ENCODE measurements at places on chromosomes 16 and 17.

GRCh38 chr16:78288888-78289287 lies 189.4 kb downstream of the WWOX start:
- no peak for DNase-seq

- peak; percentile 80 for DNase-seq
These were observed at the start of gene CTCF for GRCh38 chr16:67562526-67562917. Gene CTCF (plus strand): TSS chr16:67562526. CDS start chr16:67610833, 48,307 bp downstream.

DNA sequence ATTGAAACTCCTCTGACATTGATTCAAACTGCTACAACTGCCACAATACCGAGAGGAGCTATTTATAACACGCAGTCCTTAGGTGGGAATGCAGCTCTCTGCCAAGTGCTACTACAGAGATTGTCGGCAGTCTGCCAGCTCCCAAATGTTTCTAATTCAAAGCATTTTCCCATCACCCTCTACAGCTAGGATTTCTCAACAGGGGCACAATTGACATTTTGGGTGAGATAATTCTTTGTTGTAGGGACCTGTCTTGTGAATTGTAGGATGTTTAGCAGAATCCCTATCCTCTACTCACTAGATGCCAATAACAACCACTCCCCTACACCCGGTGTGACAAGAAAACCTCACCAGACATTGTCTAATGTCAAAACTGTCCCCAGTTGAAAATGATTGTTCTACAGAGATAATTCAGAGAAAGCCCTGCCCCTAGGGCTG lies 7.8 kb upstream of the N4BP1 start:
- no peak for DNase-seq

DNA sequence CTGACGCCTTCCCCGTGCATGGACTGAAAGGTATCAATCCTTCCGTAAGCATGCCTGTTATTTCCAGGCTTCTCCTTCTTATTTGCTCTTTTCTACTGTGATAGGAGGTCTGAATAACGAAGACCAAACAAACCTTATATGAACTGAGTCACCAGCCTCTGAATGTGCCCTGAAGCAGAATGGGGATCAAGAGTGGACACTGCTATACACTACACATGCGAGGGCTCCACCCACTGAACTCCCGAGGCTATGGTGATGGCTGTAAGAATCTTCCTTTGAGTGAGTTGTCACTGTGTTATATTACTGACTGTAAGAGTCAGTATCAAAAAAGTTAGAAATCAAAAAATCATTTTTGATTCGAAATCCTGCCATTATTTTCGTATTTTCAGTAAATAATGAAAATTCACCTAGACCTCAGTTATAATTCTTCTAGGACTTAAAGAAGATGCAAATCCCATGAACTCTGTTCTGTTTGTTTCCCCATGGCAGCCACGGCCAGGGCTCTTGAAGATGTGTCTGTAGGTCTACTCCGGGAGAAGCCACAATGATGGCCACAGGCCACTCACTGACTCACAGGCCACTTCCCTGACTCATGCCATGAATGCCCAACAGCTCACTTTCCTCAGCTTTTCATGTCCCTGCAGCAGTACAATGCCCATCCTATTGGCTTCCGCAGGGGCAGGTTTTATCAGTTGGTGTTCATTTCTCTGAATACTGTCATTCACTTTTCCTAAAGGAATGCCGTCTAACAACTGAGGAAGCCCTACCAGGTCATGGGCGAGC lies 54.7 kb downstream of the ZZEF1 start:
- DNase-seq = no peak

DNA sequence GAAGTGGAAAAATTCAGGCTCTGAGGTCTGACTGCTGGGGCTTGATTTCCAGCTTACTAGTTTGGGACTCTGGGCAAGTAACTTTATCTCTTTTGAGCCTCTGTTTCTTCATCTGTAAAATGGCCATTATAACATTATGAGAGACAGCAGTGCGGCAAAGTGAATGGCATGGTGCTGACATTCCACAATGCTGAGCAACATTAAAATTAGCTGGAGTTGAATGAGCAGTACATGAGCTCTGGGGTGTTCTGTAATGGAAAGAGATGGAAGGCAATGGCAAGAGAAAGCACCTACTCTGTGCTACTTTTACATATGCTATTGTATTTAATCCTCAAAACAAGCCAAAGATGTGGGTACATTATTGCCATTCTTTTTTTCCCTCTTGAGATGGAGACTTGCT lies 535.7 kb upstream of the CDH11 start:
- no peak for DNase-seq

DNA sequence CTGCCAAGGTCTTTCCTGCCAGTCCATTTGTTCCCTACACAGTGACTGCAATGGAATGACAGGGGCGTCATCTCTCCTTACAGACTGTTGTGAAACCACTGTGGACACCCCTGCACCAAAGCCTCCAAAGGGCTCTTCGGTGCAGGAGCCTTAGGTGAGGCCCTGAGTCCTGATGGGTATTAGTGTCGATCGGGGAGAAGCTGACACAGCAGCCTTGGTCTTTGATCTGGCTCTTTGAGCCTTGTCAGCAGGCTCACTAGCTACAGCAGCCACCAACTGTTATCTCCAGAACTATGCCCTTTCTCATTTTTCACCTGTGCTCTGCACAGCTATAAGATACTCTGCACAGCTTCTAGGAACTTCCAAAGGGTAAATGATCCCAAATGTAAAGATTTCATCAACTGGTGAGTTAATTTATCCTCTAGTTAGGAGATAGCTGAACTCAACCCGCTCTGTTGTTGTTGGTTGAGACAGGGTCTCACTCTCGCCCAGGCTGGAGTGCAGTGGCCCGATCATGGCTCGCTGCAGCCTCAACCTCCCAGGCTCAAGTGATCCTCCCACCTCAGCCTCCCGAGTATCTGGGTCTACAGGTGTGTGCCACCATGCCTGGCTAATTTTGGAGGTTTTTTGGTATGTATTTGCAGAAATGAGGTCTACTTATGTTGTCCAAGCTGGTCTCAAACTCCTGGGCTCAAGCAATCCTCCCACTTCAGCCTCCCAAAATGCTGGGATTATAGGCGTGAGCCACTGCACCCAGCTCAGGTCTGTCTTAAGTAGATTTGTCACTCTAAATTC lies 19.7 kb downstream of the G6PC1 start:
- DNase-seq = no peak

GRCh38 chr17:35804658-35805192 lies 4.6 kb upstream of the TAF15 start:
- DNase-seq = peak; percentile 25

DNA sequence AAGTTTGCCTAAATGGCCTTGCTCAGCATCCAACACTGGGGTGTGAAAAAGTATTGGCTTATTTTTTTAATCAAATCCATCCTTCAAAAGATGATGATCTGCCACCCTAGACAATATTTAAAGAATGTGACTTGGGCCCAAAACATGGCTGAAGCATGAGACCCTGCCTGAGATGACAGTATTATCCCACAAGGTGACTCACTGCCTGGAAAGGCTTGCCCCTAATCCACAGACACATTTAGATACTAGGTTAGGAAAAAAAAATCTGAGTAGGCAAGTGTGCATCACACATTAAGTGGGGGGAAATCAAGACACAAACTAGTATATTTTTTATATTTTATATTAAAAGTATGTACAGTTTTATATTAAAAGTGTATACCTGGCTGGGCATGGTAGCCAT lies 38.4 kb downstream of the TOM1L2 start:
- DNase-seq = no peak

DNA sequence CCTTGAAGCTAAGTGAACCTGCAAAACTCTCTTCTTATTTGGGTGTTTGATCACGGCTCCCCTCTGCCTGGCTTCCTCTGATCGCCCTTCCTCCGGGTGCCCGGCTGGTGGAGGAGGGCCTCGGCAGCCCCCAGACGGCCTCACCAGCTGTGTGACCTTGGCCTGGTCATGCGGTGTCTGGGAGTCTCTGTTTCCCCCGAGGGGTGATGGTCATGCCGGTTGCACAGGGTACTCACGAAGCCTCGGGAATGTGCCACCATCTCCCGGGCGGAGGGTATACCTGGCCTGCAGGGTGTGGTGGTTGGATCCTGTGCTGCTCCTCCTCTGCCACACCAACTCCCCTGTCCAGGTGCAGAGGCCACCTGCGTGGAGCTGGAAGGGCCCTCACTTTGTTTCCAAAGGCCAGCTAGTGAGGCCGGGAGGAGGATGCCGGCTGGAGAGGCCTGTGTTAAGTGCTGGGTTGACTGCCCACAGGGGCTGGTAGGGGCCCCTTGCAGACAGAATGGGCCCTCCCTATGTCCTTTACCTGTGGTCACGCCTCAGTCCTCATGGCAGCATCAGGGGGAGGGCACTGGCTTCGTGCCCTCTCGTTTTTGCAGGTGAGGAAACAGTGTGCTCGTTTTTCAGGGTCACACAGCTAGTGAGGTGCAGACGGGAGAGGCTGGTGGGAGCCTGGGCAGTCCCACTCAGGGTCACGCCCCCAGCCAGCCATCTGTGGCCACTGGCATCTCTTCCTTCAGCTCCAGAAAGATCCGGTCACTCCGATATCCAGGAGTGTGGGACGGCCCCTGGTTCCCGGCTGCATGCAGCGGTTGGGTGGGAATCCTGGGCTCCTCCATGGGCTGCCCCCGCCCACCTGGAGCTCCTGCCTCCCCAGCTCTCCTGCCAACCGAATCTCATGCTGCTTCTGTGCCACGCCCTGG lies 148.5 kb upstream of the GSE1 start:
- no peak for DNase-seq

- no peak for DNase-seq
These were observed 40.8 kb downstream of the AKAP1 start for GRCh38 chr17:57125866-57126265.

- DNase-seq = no peak
These were observed 33.5 kb downstream of the GRIN2C start for GRCh38 chr17:74825952-74826719.

DNA sequence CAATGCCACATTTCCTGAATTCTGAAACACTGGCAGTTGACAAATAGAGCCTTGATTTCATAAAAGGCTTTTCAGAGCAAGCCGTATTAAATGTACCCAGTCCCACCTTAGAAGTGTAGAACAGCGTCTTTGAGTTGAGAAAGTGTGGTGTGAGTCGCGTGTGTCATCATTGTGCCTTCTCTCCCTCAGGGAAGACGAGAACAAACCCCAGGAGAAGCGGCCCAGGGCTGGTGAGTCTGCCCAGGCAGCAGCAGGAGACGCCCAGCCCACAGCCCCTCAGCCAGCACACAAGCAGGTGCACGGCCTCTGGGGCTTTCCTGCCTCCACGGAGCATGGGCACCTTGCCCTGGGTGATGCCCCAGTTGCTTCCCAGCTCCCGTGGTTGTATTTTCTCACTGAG lies 34.0 kb downstream of the CIBAR2 start:
- DNase-seq = no peak

- DNase-seq = no peak
These were observed 8.9 kb downstream of the VPS4A start for GRCh38 chr16:69319826-69320739.

- DNase-seq = no peak
These were observed 3.0 kb downstream of the SOX9 start for GRCh38 chr17:72123530-72124437.

DNA sequence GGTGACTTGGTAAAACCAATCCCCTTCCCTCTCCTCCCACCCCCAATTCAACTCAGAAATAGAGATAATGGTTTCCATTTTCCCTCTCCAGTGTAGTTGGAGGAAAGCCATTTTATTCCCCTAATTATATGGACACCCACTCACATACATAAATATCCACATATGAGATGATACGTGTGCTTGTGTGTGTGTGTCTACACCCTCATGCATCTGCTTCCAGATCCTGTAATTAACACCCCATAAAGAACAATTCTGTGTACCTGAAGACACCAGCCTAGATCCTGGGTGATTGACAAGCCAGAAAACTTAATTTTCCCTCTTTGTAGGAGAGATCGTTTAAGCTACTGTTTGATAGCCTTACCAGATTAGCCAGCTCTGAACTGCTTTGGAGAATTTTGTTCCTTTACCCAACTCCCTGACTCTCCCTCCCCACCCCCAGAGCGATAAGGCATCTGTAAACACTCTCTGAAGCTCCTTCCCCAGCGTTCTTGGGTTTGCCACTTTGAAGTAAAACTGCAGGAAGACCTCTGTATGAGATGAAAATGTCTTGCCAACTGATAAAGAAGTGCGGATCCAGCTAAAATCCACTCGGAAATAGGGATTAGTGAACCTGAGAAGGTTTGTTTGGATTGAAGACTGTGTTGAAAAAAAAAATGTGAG lies 175.7 kb downstream of the RGS9 start:
- DNase-seq = no peak

DNA sequence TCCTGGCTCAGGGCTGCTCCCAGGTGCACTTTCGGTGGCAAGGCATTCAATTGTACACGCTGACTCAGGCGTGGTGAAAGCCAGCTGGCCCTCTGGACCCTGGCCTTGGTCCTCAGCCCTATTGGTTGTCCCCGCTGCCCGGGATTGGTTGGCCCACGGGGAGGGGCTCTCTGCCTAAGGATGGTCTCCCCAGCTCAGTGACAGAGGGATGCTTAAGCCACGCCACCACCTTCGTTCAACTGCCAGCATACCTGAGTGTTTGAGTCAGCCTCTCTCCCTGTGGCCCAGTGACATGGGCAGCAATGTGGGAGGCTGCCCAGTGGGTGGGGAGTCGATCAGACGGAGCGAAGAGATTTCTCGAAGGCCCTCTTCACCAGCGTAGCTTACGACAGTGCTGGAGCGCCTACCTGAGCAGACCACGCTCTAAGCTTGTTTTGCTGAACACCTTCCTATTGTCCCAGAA lies 30.3 kb downstream of the IRF8 start:
- DNase-seq = no peak

- DNase-seq = no peak
These were observed 184.7 kb downstream of the C16orf95 start for GRCh38 chr16:87132361-87133014.

DNA sequence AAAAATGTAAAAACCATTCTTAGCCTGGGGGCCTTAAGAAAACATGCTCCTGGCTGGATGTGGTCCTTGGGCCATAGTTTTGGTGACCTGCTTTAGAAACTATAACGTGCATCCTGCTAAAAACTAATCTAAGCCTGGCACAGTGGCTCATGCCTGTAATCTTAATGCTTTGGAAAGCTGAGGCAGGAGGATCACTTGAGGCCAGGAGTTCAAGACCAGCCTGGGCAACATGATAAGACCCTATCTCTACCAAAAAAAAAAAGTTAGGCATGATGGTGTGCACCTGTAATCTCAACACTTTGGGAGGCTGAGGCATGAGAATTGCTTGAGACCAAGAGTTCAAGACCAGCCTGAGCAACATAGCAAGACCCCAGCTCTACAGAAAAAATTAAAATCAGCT lies 183.8 kb upstream of the CHMP6 start:
- no peak for DNase-seq

- DNase-seq = no peak
These were observed 13.1 kb downstream of the TBC1D24 start for GRCh38 chr16:2487903-2488531.

GRCh38 chr17:550463-551180 lies 164.0 kb downstream of the VPS53 start:
- no peak for DNase-seq

- DNase-seq = no peak
These were observed 854 bp upstream of the SSTR5 start for GRCh38 chr16:1071561-1072225.

DNA sequence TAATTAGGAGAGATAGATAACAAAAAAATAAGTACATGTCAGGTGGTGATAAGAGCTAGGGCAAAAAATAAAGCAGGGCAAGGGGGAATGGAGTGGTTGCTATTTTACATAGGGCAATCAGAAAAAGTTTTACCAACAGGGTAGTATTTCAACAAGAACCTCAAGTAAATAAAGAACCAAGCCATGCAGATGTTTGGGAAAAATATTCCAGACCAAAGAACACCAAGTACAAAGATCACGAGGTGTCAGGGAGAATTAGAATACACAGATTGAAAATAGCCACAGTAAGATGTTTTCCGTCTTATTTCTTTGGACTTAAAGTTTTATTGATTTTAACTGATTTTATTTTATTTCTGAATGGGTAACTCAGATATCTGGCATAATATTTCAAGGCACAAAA lies 11.1 kb downstream of the SYNRG start:
- DNase-seq = no peak

- DNase-seq = no peak
These were observed 17.8 kb upstream of the MPHOSPH6 start for GRCh38 chr16:82187829-82188228.
